ENCODE measurements at places on chromosomes 7 and 10.
A peak's percentile ranks its signal among the peaks of the same experiment; 100 is the strongest.

GRCh38 chr7:45601094-45601493 lies 26.9 kb downstream of the ADCY1 start:
- no peak for DNase-seq

GRCh38 chr7:66958538-66959350 lies 36.6 kb downstream of the SBDS start:
- no peak for DNase-seq

- peak; percentile 90 for DNase-seq
Measured at GRCh38 chr10:96271016-96271815, at the start of gene BLNK. BLNK (minus strand) TSS chr10:96271569; CDS start chr10:96271398, 171 bp downstream.

- DNase-seq = no peak
Measured at GRCh38 chr7:145534301-145534700, 582.3 kb upstream of the CNTNAP2 start.

- DNase-seq = no peak
Measured at GRCh38 chr7:100952641-100953040, 3.3 kb downstream of the MUC3A start.

GRCh38 chr10:29798921-29799690 lies 164.3 kb upstream of the SVIL start:
- DNase-seq = no peak

DNA sequence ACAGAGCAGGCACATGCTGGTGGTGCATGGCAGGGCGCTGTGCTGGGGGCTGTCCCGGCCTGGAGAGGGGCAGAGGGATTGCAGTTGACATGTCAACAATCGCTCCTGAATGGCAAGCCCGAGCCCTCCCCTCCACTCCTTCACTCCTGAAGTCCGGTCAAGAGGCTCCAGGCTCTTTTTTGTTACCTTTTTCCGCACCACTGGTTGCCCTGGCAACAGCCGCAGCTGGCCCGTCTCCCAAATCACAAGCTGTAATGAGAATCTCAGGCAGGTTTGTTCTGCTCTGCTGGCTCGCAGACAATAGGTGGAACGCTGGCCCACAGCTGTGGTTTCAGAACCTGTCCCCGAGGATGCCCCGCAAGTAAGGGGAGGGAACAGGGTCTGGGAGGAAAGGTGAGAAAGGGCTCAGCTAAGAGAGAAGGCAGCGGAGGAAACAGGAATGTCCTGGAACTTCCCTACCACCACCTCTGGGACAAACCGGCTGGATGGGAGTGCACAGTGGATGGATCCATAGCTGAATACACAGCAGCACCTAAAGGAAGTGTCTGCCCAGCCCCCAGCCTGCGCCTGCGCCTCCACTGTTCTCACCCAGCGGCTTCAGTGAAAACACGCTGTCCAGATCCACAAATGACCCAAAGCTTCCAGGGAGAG lies 58.9 kb downstream of the CALML3 start:
- DNase-seq = no peak

GRCh38 chr10:11901454-11901832 lies 78.3 kb downstream of the PROSER2 start:
- DNase-seq = no peak

DNA sequence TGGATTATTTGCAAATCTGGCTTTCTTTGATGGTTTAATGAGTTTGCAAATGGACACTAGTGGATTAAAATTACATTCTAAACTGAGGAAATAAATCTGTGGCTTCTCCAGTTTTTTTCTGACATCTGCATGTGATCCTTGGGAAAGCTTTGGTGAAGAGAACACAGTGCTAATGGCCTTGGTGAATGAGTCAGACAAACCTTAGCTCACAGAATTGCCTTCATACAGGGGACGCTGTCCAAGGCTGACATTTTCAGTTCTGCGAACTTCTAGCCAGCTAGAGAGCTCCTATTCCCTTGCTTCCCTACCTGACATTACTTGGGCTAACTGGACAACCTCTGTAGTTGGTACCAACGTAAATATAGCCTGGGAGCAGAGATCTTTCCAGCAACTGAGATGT lies 21.2 kb downstream of the BMPER start:
- DNase-seq = no peak

GRCh38 chr10:93991596-93992284 lies 2.0 kb upstream of the PLCE1 start:
- DNase-seq = no peak

DNA sequence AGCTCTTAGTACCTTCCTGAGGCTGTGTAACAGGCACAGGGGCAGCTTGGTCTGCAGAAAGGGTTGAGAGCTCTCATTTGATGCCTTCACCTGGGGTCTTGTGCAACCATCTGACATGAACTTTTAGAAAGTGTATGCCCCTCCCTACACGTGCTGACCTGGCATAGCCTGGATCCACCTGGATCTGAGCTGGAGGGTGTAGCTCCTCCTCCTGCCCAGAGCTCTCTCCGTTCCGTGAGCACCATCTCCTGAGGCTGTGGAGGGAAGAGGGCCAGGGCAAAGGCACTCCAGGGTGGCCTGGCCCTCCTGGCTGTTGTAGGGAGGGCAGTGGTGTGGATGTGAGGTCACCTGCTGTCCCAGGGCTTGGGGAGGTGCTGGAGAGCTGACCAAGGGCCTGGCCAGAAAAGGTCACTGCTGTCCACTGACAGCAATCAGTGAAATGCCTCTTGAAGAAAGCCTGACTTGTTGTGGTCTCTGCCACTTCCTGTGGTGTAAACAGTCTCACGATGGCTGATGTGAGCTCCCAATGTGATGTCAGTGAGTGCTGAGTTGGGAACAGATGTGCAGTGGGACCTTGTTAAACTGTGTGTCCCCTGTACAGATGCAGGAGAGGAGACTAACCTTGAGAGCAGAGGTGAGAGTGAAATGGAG lies 23.0 kb downstream of the AMZ1 start:
- DNase-seq = no peak

GRCh38 chr7:2171855-2172254 lies 60.9 kb downstream of the MAD1L1 start:
- DNase-seq = no peak

GRCh38 chr7:121739465-121739864 lies 133.5 kb upstream of the PTPRZ1 start:
- no peak for DNase-seq

DNA sequence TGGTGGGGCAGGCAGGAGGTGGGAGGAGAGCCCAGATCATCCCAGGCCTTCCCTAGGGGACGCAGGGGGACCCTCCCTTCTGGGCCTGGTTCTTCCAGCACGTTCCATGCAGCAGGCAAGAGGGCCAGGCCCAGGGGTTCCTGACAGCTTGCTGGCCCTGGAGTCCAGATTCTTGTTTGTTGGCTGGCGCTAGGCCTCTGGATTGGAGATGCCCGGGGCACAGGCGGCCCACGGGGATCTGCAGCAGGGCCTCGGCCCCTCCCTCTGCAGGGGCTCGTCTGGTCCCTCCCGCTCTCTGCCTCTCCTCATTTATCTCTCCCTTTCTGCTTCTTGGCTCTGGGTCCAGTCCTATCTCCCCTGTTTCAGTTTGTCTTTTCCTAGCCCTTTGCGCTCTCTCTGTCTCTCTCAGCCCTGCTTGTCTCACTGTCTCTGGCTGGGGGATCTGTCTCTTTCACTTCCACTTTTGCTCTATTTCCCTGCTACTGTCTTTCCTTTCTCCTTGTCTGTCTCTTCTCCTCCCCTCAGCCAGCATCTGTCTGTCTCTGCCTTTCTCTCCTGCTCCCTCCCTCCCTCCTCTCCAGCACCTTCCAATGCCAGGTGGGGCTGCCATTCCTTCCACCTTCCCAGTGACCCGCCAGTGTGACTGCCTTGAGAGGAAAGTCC lies 1.1 kb upstream of the AQP1 start:
- DNase-seq = no peak

- no peak for DNase-seq
Measured at GRCh38 chr7:117169907-117170306, 153.0 kb downstream of the WNT2 start.

- no peak for DNase-seq
Measured at GRCh38 chr7:1945558-1945957, 275.5 kb downstream of the ELFN1 start.

DNA sequence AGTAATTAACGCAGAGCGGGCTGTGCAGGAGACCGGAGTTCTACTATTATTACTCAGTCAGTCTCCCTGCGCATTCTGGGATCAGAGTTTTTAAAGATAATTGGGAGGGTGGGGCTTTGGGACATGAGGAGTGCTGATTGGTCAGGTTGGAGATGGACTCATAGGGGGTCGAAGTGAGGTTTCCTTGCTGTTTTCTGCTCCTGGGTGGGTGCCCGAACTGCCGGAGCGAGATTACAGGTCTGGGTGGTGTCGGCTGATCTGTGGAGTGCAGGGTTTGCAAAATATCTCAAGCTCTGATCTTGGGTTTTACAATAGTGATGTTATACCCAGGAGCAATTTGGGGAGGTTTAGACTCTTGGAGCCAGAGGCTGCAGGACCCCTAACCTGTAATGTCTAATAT lies 3.9 kb upstream of the LRRC27 start:
- DNase-seq = no peak

DNA sequence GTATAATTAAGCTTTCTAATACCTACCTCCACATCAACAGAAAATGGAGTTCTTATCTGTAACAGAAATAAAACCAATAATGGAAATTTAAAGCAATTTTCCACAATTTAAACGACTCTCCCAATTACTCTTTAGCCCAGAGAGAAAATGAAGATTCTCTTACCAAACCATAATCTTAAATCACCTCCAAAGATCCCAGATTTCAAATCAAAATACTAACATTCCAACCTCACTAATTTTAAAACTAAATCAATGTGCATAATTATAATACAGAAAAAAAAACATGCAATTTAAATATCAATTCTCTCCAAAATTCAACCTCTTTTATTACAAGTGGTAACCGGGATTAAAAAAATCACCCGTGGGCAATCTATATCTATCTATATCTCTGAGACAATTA lies 1.5 kb downstream of the HERC4 start:
- no peak for DNase-seq

- peak; percentile 64 for DNase-seq
Measured at GRCh38 chr7:36281945-36282717, 107.5 kb upstream of the ANLN start.

DNA sequence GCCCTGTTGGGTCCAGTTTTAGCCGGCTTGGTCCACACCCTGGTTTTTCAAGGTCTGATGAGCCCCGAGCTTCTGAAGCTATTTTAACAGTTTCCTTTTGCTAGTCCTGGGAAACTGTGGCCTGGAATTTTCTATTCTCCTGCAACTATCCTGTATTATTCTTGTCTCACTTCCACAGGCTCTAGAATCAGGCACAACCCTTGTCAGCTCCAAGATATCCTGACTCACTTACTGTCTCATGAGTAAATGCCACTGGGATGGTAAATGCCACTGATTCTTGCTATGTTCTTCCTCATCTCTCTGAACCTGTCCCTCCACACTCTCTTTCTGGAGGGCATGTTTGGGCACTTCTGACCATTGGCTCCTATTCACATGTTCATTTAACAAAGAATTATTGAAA lies 611.5 kb upstream of the IGFBP3 start:
- no peak for DNase-seq

DNA sequence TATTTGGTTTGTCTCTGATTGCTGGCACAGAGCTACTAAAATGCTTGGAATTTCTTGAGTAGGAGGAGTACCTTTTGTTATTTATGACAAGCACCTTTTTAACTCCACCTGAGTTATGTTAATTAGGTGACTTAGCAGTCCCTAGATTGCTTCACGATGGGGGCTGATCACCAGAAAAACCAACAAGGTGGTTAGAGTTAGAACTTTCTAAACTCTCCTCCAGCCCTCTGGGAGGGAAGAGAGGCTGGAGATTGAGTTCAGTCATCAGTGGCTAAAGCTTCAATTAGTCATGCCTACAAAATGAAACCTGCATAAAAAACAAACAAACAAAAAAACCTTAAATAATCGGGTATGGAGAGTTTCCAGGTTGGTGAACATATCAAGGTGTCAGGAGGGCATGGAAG lies 23.6 kb upstream of the ING3 start:
- DNase-seq = no peak

DNA sequence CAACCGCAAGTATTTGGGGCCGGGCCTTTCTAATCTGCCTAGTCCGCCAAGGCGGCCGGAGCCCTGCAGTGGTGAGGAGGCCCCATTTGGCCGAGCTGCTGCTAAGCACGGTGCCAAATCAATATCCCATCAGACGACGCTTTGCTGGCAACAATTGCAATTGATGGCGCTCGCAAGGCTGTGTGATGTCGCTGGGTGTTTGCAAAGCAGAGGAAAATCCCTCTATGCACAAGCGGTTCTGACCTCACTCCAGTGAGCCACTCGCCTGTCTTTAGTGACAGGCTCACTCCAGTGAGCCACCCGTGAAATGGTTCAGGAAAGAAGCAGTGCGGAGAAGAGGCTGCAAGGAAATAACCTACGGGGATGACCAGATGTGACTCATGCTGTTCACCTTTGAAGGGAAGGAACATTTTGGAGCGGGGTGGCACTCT lies 18.3 kb upstream of the PDE1C start:
- no peak for DNase-seq

- DNase-seq = no peak
Measured at GRCh38 chr7:154610903-154611302, 392.0 kb downstream of the PAXIP1 start.

- DNase-seq = no peak
Measured at GRCh38 chr7:108413337-108413736, 42.9 kb downstream of the NRCAM start.

GRCh38 chr10:90451283-90451682 lies 406.6 kb downstream of the HTR7 start:
- DNase-seq = no peak

GRCh38 chr7:68461430-68461829 lies 1136.8 kb upstream of the AUTS2 start:
- no peak for DNase-seq

GRCh38 chr7:76232698-76233097 lies 31.0 kb downstream of the SRRM3 start:
- DNase-seq = no peak

DNA sequence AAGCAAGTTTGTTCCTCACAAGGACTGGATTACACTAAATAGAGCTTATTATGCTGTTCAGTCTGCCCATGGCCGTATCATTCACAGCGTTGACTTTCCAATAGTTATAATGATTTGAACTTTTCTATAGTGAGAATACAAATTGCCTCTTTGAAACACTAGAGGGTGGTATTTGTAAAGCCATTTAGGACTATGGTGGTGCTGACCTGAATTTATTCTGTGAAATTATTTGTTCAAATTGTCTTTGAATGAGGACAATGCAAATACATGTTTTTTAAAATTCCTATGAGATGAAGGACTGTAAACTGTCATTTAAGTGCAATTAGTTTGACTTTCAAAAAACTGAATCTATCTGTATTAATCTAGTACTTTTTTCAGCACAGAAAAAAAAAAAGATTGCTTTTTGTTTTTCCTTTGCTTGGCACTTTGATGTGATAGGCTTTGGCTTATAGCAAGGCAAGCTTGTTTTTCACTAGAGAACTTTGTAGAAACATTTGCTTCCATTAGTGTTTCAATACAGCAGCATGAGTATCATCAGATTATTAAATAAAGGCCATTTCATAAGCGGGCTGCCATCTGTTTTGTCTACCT lies 122.7 kb upstream of the TMEM229A start:
- no peak for DNase-seq

GRCh38 chr10:11866199-11866925 lies 43.2 kb downstream of the PROSER2 start:
- no peak for DNase-seq
